Cardiac septum (tissue), 1 donor: ENCODE measurements at places on chromosomes 4 and X. TPM values are rescaled to one million over a fixed set of nuclear protein-coding genes. Genes with fewer than 3 reads are reported as not detected.

- DNase-seq: no peak
Observed at GRCh38 chr4:88062843-88063242, 55.4 kb downstream of the PKD2 start.

DNA sequence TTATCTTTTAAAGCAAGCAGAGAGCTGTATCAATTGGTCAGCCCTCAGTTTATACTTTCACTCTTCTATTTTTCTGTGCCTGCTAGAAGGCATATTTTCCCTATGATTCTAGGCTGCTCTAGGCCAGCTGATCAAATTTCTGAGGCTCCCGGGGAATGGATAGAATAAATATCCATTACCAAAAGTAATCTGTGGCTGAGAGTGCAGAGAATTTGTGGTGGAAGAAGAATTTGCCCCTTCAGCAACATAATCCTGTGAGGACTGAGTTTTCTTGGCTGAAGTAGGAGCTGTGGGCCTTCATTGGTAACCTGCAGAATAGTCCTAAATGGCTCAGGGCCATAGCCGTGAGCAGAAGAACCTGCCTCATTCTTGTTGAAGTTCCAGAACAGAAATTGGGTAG lies 314.6 kb upstream of the CASK start:
- DNase-seq: no peak

The PABPC1L2A gene
- not detected for total RNA-seq

The HSFX2 gene
- not detected for total RNA-seq

GRCh38 chrX:150405576-150405975 lies 42.5 kb downstream of the MAMLD1 start:
- DNase-seq: no peak

DNA sequence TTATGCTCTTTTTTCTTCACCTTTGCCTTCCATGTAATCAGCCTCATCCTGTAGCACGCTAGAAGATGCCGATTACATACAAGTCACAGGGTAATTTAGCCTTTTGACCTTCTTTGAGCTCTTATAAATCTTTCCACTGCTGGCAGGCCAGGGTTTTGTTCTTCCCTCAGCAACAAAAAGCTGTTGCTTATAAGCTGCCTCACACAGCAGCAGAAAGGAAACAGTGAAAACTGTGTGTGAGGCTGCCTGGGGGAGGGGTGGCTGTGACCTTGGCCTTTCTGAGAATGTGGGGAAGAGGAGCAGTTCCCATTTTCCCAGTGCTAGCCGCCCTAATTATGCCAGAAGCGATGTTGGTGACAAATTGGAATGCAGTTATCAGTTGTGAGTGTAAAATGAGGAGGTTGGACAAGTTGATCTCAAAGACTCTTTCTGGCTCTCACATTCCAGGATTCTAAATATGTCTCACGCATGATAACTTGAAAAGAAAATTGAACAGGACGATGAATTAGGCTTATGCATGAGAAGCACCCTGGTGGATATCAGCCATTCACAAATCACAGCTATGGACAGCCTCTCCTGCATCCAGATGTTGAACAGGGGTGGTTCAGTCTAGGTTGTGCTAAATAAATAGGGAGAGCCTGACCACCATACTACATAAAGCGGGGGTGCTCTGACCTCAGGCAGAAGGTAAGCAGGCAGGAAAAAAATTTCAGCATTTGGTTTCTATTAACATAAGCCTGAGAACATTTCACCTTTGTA lies 25.7 kb downstream of the SLITRK2 start:
- no peak for DNase-seq

DNA sequence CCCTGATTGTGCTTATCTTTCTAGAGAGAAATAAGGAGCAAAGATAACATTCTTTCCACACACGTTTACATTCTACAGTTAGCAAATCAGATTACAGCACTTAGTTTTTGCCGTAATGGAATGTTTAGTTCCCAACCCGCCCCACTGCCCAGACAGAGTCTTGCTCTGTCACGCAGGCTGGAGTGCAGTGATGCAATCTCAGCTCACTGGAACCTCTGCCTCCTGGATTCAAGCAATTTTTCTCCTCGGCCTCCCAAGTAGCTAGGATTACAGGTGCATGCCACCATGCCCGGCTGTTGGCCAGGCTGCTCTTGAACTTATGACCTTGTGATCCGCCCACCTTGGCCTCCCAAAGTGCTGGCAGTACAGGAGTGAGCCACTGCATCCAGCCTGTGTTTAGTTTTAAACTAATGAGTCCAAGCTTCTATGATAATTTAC lies 8.4 kb upstream of the PRPS1 start:
- no peak for DNase-seq

The RAB9B gene
- total RNA-seq: 38.0 TPM

DNA sequence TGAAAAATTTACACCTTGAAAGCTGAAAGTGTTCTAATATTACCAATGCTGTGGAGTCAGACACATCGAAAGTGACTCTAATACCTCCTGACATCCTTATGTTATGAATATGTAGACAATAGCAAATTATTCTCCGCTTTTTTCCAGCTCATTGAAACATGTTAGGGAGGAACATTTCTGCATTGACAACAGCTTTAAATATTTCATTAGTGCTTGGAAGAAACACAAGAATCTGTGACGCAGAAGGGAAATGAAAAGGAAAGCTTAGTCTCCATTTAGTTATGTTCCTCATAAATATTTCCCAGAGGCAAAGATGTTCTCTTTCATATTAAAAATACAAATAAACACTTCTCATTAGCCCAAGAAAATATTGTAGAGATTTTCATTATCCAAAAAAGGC lies 55.8 kb upstream of the CD99 start:
- DNase-seq: no peak

DNA sequence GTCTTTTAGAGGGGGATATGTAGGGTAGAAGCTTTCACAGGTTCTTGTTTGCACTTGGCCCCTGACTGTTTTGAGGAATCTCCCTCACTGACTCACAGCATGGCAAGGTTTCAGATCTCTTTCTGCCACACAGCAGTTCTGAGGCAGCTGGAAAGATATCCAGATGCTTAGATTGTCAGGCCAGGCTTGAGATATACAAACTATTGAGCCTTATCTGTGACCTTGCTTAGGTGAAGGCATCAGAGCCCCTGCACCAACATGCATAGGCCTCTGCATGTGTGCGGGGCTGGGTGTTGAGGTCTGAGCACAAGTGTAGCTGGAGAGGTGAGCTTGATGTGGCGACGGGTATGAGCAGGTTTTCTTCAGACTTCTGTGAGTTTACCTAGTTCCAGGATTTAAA lies 80.9 kb upstream of the MSANTD1 start:
- DNase-seq: no peak

- no peak for DNase-seq
Observed at GRCh38 chrX:46185923-46186810, 359.1 kb downstream of the ZNF674 start.

The CENPI gene
- total RNA-seq: 0.46 TPM

GRCh38 chr4:1200425-1201035 lies 28.1 kb upstream of the SPON2 start:
- peak; percentile 77 for DNase-seq

The SPANXB1 gene
- total RNA-seq: not detected

DNA sequence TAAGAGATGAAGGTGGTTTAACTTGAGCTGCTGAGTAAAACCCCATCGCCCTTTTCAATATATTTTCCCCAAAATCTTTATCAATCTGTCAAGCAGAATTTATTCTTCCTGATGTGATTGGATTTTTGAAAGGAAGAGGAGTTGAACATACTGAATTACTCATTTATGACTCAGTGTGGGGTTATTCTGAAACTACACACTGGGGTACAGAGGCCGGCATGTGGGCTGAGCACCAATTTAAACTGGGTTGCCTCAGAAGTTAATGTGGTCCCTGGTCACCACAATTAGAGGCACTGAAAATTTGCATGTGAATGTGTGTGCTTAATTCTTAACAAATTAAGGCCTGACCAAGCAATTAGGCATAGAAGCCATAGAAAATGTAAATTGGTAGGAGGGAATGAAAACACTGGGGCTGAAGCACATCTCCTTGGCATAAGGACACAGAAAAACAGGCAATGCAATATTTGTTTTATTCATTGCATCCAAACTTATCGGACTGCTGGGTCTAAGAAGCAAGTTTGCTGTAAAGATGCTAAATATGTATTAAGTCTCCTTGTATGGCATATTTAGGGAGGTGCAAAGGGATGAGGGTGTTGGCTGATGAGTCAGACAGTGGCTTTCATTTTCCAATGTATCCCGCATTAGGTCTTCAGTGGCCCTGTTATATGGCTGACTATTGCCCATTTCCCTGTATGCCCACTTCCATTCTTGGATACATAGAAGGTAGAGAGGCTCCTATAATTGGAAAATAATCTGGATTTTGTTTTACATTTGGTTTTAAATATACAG lies 170.9 kb downstream of the IL15 start:
- no peak for DNase-seq

GRCh38 chr4:96713271-96713850 lies 873.5 kb downstream of the PDHA2 start:
- no peak for DNase-seq

DNA sequence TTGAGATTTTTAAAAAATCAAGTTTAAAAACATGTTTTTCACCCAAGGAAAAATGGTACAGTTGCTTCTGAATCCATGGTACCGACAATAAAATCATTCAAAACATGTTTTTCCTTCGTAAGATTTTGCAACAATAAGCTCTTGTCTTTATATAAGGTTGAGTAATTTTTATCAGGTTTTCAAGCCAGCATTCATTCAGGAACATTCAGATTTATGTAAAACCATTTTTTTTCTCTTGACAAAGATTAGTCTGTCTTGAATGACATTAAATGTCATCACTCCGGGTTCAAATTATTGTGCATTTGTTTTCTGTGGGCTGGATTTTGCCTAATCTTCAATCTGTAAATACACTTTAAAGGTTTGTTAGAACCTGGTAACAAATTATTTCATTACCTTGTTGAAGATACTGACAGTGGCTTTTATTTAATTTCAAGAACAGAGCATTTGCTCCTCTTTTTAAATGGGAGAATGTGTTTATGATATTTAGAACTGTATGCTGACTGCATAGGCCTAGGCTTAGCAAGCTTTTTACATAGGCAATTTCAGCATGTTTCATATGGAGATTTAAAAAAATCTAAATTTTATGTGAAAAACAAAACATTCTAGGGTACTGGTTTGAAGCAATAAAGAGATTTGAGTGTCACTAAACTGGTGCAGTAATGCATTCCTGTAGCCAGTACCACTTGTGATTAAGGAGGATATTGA lies 336.4 kb upstream of the HAND2 start:
- no peak for DNase-seq

- DNase-seq: no peak
Observed at GRCh38 chr4:138953961-138954371, 61.6 kb upstream of the NOCT start.

DNA sequence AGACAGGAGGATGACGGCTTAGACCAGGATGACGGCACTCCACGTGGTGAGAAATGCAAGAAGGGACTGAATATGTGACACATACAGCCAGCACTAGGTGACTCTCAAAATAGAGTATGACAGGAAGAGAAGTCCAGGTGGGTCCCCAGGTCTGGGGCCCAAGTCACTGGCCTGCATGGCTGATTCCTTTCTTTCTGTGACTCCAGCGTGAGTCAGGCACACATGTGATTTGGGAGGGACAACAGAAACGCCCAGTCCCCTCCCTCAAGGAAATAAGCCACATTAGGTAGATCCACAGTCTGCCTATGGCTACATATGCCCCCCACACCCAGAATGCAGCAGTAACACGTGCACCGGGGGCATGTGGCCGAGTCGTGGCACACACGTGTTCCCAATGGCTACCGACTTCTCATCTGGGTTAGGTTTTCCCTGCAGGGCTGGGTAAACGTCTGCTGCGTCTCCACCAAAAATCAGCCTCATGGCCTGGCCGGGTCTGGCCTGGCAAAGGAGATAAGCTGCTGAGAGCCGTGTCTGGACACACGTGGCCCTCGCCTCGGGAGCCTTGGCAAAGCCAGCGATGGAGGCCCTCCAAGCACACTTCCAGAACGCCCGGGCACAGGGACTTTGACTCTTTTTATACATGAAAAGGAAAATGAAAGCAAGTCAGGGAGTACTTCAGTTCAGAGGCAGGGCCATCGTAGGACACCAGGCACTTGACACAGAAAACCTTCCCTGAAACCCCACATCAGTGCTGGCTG lies 19.3 kb downstream of the SEL1L3 start:
- DNase-seq: no peak

The GAGE1 gene
- not detected for total RNA-seq

- DNase-seq: no peak
Observed at GRCh38 chrX:24479924-24480323, 14.8 kb downstream of the PDK3 start.

GRCh38 chrX:133350751-133351150 lies 64.5 kb downstream of the GPC4 start:
- no peak for DNase-seq

DNA sequence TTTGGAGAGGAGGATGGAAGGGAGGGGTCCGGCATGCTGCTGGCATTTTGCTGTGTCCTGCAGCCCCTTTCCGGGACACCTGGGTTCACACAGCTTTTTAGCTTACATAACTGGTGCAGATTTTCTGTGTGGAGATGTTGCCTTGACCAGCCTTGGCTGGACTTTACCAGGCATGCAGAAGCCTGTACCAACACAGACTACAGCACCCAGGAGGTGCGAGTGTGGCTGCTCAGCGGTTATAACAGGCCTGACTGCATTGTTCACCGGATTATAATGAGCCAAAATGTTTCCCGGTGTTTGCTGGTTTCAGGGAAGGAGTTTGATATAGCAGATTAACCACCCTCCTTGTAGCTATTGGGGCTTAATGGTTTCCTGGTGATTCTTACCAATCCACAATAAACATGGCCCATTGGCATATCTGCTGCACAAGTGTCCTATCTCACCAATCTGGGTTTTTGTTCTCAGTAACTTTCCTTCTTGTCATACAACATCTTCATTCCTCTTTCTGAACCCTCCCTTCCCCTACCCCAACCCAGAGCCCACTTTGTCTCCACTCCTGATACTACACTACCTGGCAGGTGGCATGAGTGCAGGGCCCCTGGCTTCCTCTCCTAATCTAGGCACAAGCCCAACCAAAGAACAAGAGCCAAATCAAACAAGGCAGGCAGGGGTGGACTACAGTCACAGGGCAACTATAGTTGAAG lies 3.9 kb downstream of the RPL10 start:
- no peak for DNase-seq

The CSTF2 gene
- total RNA-seq: 7.8 TPM

The MAGEC3 gene
- not detected for total RNA-seq

GRCh38 chr4:42654631-42655268 lies 2.2 kb downstream of the ATP8A1 start:
- no peak for DNase-seq

GRCh38 chr4:182937268-182938204 lies 20.4 kb upstream of the DCTD start:
- DNase-seq: no peak

- DNase-seq: no peak
Observed at GRCh38 chr4:70678383-70678999, 9.8 kb upstream of the UTP3 start.

The MAMLD1 gene
- total RNA-seq: 2.6 TPM
